Naive B cell (primary cell): ENCODE measurements at places on chromosomes 7 and 10.

GRCh38 chr7:20226860-20227259, 9.7 kb upstream of the MACC1 start:
- DNase-seq: no peak

- DNase-seq: no peak
Observed at GRCh38 chr7:151385626-151386300, 24.1 kb downstream of the WDR86 start.

- DNase-seq: no peak
Observed at GRCh38 chr10:111281516-111281915, 204.7 kb downstream of the ADRA2A start.

DNA sequence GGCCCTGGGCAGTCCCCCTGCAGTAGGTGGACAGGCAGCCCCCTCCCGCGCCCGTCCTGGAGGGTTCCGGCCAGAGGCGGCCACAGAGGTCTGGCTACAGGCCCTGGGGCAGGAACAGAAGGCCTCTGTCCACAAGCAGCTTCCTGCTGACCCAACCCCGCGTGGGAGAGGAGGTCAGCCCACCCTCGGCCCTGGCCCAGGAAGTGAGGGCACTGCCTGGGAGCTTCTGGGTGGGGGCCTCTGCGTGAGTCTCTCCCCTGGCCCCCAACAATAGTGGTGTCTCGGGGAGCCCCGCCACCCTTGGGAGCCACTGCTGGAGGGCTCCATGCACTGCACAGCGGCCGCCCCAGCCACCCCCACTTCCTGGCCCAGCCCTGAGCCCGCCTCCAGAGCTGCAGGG, 4.7 kb downstream of the MICALL2 start:
- no peak for DNase-seq

GRCh38 chr10:125118011-125118611, 42.3 kb downstream of the CTBP2 start:
- no peak for DNase-seq

DNA sequence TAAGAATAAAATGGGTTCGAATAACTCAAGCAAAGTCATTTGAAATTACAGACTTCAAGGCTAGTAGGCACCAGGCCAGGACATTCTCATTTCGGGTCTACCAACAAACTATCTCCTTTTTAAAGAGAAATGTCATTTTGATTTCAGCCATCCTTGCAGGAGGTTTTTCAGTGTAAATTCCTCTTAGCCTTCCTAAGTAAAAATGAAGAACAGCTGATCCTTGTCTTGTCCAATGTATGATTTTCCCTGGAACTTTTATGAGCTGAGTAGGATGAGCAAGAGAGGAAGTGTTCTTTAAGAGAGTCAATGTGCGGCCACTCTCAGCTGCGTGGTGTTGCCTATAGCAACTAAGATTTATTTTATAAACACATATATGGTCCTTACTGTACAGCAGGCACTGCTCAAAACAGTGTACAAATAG, 110.1 kb downstream of the PLCE1 start:
- DNase-seq: no peak

- DNase-seq: no peak
Observed at GRCh38 chr10:46033602-46034011, 3.2 kb upstream of the NCOA4 start.

DNA sequence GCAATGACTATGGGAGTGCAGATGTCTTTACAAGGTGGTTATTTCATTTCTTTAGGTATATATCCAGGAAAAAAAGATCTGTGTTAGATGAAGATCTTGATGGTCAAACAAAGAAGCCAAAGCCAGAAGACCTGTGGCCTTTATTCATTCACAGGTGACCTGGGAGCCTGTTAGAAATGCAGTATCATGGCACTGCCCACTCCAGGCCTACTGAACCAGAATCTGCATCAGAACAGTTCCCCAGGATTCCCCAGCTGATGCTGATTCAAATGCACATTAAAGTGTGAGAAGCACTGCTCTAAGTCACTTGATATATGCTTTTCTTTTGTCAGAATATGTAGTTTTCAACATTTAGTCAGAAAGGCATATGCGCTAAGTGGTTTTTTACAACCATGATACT, 251.1 kb downstream of the IPMK start:
- no peak for DNase-seq

GRCh38 chr7:137120690-137121089, 222.8 kb downstream of the PTN start:
- no peak for DNase-seq

DNA sequence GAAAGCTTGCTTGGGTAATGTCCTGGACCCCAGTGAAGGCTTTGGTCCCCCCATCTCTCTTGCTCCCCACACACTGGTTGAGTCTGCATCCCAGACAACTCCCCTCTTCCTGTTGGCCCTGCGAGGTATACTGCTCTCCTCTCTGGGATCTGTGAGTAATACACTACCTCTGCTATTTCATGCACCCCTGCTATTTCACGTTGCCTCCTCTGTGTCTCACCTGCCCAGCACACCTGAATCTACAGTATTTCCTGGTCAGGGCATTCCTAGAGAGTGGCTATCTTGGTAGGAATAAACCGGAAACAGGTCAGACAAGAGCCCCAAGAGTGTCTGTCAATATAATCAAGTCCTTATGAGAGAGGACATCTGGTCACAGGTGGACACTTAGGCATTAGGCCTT, 114.3 kb upstream of the ODAD2 start:
- no peak for DNase-seq

- no peak for DNase-seq
Observed at GRCh38 chr7:129797214-129797789, 155.5 kb downstream of the UBE2H start.

DNA sequence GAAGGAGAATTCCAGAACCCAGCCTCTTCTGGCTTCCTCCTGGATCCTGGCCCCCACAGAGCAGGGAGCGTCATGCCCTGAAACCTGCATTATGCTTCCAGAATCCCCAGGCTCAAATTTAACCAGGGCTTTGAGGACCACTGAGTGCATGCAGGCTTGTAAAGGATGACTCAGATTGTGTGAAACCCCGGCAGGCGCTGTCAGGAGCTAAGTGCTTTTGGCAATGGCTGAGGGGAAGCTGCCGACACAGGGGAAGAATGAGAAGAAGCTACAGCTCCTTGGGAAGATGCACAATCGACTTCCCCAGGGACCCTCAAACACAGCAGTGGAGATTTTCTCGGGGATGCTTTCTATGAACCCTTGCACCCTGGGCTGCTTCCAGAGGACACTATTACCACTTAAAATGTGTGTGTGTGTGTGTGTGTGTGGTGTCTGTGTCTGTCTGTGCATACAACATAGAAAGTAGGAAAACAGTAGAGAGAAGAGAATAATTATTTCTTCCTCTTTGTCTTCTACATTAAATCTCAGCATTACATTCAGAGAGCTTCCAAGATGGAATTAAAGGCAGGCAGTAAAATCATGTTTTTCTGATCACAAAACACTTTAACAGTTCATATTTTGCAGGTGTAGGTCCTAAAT, 183.5 kb upstream of the INHBA start:
- DNase-seq: no peak

DNA sequence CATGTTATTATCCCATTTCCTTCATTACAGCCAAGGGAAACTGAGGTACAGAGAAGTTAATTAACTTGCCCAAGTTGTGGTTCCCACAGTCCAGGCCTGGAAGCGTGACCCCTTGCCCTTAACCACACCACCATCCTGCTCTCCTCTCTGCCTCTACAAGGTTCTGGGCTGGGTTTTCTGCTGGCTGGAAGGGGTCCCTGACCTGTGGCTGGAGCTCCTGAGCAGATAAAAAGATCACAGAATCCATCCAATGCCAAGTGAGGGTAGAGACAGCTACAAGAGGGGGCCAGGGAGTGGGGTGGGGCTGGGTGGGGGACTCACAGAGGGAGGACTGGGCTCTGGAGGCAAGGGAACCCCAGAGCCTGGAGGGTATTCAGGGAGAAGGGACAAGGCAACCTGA, 9.7 kb downstream of the ASB10 start:
- DNase-seq: no peak

- DNase-seq: no peak
Observed at GRCh38 chr7:130845581-130846085, 111.6 kb upstream of the KLF14 start.

- no peak for DNase-seq
Observed at GRCh38 chr7:115965796-115966475, 64.6 kb downstream of the TFEC start.
